ENCODE measurements at places on chromosomes 13 and 19.

DNA sequence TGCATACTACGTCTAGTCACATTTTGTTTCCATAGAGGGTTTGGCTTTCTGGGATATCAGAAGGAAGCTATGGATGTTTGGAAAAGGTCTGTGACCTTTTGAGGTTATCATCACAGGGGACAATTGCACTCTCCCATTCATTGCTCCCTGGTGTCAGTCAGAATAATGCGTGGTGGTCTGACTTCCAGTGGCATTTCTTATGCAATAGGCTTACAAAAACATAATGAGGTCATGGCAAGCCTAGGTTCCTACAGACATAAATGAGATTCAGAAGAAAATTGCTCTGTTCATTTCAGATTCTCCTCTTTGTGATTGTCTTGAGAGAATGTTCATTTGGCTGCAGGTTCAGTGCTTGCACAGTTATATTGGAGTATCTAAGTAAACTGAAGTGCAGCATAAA, 54.6 kb downstream of the ARHGAP35 start:
- no peak overlapping the region for H3K4me3 ChIP-seq
- H3K36me3 ChIP-seq = peaks cover 12% of the 10 kb centered on the region
- peaks cover 64% of the 10 kb centered on the region for H3K4me1 ChIP-seq

DNA sequence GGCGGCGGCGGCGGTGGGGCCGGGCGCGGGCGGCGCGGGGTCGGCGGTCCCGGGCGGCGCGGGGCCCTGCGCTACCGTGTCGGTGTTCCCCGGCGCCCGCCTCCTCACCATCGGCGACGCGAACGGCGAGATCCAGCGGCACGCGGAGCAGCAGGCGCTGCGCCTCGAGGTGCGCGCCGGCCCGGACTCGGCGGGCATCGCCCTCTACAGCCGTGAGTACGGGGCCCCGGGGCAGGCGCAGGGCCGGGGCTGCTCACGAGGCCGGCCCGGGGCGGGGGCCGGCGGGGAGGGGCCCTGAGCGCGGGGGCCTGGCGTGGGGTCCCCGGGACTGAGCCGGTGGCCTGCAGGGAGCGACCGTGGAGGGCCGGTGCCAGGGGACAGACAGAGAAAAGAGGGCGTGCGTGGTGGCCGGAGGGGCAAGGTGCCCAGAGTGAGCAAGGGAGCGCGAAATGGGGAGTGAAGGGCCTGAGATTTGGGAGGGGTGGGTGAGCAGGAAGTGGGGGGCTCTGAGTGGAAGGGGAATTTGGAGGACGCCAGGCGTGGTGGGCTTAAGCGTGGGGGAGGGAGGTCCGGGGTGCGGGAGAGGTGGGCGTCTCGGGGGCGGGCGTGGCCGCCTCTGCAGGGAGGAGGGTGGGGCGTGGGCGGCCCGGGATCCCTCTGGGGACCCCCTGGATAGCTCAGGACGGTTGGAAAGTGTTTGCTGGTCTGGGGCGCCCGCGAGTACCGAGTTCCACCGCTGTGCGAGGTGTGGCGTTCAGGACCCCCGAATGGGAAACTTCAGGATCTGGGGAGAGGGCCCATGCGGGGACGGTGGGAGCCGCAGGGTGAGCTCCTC, 575 bp downstream of the CARM1 start:
- peaks cover 4% of the 10 kb centered on the region for H3K36me3 ChIP-seq
- peak overlapping the region; percentile 79 for H3K27ac ChIP-seq
- H3K27me3 ChIP-seq = no peaks in the 10 kb centered on the region
- H3K4me1 ChIP-seq = peaks cover 46% of the 10 kb centered on the region
- H3K4me3 ChIP-seq = peak overlapping the region; percentile 80
- DNase-seq = peak; percentile 57

GRCh38 chr13:27966641-27967202, 2.4 kb downstream of the CDX2 start:
- H3K36me3 ChIP-seq = no peaks in the 10 kb centered on the region
- H3K27me3 ChIP-seq = peaks cover 81% of the 10 kb centered on the region
- no peak for DNase-seq

DNA sequence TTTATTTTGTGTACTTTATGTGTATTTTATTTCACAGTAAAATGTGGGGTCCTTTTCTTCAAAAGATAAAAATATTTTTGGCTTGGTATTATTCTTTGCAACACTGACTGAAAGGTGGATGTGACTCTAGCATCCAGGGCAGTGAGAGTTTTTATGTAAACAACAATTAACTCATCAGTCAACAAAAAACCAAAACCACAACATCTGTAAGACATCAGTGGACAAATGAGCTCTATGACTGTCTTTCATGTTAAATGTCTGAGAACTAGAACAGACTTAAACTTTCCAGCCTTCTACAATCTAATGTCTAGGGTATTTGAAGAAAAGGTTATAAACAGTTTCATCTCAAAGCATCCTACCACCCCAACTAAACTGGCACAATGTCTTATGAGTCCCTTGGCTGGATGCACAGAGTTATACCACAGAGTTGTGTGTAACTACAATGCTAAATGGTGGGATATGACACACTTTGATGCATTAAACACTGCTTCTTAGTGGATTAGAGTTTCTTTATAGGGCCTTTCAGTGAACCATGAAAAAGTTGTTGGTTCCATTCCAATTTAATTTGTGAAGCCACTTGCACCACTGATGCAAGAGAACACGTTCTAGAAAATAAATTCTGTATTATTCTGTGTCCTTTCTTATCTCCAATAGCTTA, 544.2 kb upstream of the KLF12 start:
- H3K4me3 ChIP-seq = no peak overlapping the region

- H3K4me3 ChIP-seq = no peak overlapping the region
- no peak overlapping the region for H3K27ac ChIP-seq
- peaks cover 8% of the 10 kb centered on the region for H3K4me1 ChIP-seq
Measured at GRCh38 chr19:16042533-16043085, 33.7 kb upstream of the TPM4 start.

DNA sequence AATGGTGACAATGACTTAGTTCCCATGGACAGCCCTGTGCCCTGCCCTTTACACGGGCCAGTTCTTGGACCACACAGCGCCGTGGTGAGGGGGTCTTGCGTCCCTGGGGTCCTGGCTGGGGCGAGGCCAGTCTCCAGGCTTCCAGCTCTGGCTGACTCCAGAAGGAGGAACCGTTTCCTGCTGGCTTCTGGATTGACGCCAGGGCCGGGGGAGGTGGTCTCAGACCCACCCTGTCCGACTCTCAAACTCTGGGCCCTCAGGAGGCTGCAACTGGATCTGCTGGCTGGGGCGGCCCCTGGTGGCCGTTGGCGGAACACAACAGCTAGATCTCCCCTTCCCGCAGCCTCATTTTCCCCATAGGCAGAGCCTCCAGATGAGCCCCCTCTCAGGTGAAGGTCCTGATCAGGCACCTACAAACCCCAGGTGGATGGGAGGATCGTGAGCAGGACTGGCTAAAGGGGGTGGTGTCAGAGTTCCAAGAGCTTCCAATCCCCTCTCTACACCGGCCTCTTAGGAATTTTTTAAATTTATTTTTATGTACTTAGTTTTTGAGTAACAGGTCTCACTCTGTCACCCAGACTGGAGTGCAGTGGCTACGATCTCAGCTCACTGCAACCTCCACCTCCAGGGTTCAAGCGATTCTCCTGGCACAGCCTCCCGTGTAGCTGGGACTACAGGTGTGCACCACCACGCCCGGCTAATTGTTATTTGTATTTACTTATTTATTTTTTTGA, 8.0 kb downstream of the CCDC194 start:
- peaks cover 3% of the 10 kb centered on the region for H3K27me3 ChIP-seq
- peak; percentile 75 for DNase-seq
- H3K4me1 ChIP-seq = peaks cover 16% of the 10 kb centered on the region
- no peaks in the 10 kb centered on the region for H3K36me3 ChIP-seq
- H3K4me3 ChIP-seq = no peak overlapping the region

DNA sequence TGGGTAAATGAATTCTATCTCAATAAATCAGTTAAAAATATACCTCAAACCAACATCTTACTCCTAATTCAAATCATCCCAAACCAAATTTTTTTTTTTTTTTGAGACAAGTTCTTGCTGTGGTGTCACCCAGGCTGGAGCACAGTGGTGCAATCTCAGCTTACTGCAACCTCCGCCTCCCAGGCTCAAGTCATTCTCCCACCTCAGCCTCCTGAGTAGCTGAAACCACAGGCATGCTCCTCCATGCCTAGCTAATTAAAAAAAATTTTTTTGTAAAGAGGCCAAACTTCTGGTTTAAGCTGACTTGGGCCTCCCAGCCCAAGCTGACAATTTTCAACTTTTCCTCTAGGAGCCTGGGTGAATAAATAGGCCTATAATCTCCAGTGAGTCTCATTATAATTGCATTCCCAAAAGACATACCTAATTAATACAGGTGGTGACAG, 22.1 kb upstream of the OLFM2 start:
- H3K27me3 ChIP-seq = peaks cover 17% of the 10 kb centered on the region
- no peaks in the 10 kb centered on the region for H3K4me1 ChIP-seq
- no peak overlapping the region for H3K27ac ChIP-seq

DNA sequence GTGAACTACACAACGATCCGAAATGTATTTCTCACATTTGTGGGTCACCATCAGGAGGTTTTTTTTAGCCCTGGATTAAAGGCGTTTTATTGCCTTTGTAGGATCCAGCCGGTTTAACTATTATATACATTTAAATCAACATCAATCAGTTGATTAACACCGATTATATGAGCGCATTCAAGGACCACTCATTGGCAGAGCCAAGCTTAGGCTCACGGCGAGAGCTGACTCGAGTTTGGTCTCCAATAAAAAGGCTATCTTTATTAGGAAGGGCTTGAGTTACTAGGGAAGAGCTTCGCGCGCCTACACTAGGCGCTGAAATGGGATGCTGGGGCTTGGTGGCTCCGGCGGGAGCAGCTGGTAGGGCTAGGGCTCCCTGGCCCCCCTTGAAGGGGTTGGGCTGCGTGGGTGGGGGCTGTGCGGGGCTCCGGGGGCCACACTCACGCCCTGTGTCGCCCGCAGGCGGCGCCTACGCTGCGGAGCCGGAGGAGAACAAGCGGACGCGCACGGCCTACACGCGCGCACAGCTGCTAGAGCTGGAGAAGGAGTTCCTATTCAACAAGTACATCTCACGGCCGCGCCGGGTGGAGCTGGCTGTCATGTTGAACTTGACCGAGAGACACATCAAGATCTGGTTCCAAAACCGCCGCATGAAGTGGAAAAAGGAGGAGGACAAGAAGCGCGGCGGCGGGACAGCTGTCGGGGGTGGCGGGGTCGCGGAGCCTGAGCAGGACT, 4.2 kb downstream of the PDX1 start:
- no peak for DNase-seq
- H3K36me3 ChIP-seq = peaks cover 2% of the 10 kb centered on the region
- peaks cover 31% of the 10 kb centered on the region for H3K4me1 ChIP-seq
- peak overlapping the region; percentile 24 for H3K4me3 ChIP-seq
- no peak overlapping the region for H3K27ac ChIP-seq
- peaks cover 85% of the 10 kb centered on the region for H3K27me3 ChIP-seq

DNA sequence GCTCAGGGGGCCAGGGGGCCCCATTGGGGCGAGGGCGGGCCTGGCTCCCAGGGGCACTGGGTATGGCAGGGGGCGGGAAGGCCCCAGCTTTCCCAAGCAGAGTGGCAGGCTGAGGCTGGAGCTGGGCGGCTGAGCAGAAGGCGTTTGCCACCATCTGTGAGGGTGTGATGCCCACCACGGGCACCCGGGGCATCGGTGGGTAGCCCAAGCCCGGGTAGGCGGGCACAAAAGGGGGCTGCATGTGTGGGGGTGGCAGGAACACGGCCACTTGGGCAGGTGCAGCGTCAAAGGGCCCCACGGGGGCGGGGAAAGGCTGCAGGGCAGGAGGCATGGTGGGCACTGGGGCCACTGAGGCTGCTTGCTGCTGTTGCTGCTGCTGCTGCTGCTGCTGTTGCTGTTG, 22.8 kb downstream of the NUMBL start:
- DNase-seq = no peak
- peaks cover 23% of the 10 kb centered on the region for H3K36me3 ChIP-seq
- no peak overlapping the region for H3K4me3 ChIP-seq
- H3K27me3 ChIP-seq = no peaks in the 10 kb centered on the region
- H3K4me1 ChIP-seq = peaks cover 28% of the 10 kb centered on the region

GRCh38 chr13:26075498-26075897, 23.7 kb upstream of the SHISA2 start:
- no peaks in the 10 kb centered on the region for H3K36me3 ChIP-seq
- H3K27me3 ChIP-seq = peaks cover 30% of the 10 kb centered on the region
- no peak for DNase-seq
- H3K4me3 ChIP-seq = no peak overlapping the region
- peaks cover 2% of the 10 kb centered on the region for H3K4me1 ChIP-seq

GRCh38 chr13:77894743-77895142, 23.9 kb downstream of the EDNRB start:
- peaks cover 4% of the 10 kb centered on the region for H3K27me3 ChIP-seq
- no peaks in the 10 kb centered on the region for H3K36me3 ChIP-seq
- DNase-seq = no peak

DNA sequence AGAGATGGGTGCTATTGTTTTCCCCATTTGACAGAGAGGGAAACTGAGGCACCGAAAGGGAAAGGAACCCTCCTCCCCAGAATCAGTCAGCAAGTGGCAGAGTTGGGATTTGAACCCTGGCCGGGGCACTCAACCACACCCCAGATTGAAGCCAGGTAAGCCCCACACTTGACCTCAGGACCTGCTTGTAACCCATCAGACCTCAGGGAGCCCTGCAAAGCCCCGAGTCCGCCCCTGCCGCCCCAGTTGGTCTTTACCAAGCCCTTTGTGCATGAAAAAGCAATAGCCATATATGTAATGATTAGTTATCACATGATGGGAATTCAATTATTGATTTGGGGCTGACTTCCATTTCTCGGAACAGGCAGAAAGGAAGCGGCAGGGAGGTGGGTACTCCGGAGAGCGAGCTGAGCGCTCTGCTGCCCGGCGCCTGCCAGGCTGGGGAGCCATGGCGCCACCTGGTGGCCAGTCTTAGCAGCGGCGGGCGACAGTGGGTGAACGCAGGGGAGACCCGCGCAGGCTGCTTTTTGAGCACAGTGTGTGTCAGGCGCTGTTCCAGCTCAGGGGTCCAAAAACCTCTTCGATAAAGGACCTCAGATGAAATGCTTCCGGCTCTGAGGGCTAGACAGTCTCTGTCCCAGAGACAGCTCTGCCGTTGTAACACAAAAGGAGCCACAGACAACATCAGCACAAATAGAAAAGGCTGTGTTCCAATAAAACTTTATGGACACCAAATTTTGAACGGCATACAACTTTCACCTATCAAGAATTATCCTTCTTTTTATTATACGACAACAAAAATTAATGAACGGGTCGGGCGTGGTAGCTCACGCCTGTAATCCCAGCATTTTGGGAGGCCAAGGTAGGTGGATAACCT, 82.9 kb upstream of the CACNA1A start:
- H3K4me3 ChIP-seq = no peak overlapping the region
- no peak overlapping the region for H3K27ac ChIP-seq
- no peaks in the 10 kb centered on the region for H3K27me3 ChIP-seq
- no peaks in the 10 kb centered on the region for H3K4me1 ChIP-seq

DNA sequence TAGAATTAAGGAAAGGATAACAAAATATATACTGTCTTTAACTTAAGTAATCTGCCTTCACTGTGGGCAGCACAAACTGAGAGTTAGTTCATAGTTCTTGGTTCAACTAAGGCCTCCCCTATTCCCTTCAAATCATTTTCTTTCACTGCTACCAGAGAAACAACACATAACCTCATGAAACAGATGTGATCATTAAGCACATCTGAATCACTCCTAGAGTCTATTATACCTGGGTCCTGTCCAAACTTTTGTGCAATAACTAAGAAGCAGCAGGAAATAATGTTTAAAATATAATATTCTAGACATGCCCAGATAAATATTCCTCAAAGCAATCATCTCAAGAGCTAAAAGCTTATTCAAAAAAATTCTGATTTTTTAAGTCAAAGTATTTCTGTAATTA, 62.9 kb downstream of the ZC3H13 start:
- H3K27me3 ChIP-seq = no peaks in the 10 kb centered on the region
- H3K4me1 ChIP-seq = no peaks in the 10 kb centered on the region
- DNase-seq = no peak
- H3K27ac ChIP-seq = peak overlapping the region; percentile 30
- H3K4me3 ChIP-seq = no peak overlapping the region
